Activated CD4-positive, alpha-beta T cell treated with anti-CD3 and anti-CD28 coated beads, Interleukin-2, amount 50 U/mL, for 1 hour (primary cell): ENCODE measurements at places on chromosomes 11 and 22.

GRCh38 chr11:65558930-65559509, 861 bp upstream of the LTBP3 start:
- DNase-seq: no peak

- DNase-seq: no peak
Observed at GRCh38 chr22:22452211-22452610, 56.3 kb downstream of the ZNF280B start.

DNA sequence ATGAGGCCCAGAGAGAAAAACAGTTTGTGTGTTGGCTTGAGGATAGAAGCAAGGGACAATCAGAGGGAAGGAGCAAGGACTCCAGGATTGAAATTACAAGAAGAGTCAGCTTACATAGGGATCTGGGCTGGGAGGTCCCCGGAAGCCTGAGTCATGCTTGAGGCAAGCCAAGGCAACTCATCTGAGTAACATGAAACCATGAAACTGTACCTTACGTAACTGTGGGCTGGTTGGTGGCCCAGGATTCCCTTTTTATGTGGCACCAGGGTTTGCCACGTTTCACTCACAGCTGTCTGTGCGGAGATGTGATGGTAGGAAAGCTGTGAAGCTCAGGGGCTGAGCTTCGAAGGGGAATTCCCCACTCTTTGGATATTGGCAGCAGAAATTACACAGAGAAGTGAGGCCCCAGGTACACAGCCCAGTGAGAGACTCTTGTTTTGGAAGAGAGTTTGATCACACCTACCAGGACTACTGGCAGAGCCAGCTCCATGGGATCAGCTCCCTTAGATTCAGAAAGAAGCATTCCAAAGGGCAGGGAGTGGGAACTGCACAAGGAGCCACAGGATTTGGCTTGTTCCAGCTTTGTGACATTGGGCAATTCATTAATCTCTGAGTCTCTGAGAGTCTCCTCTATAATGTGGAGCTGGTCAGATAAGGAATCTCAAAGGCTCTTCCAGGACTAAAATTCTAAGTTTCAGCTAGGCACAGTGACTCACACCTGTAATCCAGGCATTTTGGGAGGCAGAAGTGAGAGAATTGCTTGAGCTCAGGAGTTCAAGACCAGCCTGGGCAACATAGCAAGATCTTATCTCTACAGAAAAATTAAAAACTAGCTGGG, 7.8 kb downstream of the SLC5A1 start:
- peak; percentile 26 for DNase-seq

DNA sequence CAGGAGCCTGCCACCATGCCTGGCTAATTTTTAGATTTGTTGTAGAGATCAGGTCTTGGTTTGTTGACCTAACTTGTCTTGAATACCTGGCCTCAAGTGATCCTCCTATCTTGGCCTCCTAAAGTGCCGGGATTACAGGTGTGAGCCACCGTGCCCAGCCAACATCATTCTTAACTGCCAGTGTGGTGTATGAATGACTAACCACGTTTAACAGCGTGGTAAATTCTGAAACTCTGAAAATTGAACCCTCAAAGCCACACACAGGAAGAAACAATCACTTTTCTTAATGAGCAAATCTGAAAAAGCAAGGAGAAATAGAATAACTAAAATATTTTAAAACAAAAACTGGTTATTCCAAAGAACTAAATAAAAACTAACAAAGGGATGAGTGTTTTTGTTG, 7.4 kb downstream of the TMEM9B start:
- no peak for DNase-seq

GRCh38 chr11:16058671-16059070, 297.7 kb downstream of the SOX6 start:
- no peak for DNase-seq

DNA sequence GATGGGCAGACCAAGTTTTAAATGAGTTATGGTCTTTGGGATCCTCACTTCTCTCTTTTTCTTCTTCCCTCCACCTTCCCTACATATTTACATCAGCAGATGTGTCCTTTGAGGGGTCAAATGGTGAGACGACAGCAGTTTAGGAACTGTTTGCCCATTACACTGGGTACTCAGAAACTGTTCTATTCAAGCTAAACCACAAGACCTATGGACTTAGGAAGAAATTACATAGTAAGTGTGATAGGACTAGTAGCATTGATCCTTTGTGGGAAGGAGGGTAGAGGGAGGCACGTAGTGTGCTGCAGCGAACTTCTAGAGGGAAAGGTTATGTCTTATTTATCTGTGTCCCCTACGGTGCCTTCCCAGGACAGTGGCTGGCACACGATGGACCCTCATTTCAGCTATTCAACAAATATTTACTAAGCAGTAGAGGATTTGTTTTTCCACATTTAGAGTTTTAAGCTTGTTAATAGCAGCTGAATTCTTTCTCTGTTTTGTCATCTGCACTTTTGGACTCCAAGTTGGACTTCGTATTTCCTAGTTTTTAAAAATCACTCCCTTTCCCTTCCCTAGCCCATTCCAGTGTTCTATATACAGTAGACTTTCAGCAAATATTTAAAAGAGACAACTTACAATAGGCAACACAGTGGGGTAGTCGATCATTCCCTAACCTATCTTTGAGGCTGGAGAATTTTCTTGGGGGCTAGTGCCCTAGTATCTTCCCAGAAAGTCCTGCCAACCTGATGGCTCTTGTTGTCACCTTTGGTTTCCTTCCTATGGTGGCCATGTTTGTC, 13.9 kb downstream of the FZD4 start:
- no peak for DNase-seq

- no peak for DNase-seq
Observed at GRCh38 chr11:31060880-31061279, 308.7 kb downstream of the DCDC1 start.

DNA sequence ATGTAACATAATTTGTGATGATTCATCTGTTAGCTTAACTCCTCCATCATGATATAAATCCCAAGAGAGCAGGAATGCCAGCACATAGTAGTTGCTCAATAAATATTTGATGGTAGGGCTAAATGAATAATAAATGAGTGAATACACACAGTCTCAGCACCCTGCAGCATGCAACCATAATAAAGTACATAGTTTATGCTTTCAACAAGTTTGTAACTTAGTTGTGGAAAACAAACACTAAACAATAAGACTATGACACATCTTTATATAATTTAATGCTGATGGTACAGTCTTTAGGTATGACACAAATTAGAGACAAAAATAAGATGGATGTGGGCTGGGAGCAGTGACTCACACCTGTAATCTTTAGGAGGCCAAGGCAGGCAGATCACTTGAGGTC, 3.8 kb downstream of the ALKBH8 start:
- no peak for DNase-seq

DNA sequence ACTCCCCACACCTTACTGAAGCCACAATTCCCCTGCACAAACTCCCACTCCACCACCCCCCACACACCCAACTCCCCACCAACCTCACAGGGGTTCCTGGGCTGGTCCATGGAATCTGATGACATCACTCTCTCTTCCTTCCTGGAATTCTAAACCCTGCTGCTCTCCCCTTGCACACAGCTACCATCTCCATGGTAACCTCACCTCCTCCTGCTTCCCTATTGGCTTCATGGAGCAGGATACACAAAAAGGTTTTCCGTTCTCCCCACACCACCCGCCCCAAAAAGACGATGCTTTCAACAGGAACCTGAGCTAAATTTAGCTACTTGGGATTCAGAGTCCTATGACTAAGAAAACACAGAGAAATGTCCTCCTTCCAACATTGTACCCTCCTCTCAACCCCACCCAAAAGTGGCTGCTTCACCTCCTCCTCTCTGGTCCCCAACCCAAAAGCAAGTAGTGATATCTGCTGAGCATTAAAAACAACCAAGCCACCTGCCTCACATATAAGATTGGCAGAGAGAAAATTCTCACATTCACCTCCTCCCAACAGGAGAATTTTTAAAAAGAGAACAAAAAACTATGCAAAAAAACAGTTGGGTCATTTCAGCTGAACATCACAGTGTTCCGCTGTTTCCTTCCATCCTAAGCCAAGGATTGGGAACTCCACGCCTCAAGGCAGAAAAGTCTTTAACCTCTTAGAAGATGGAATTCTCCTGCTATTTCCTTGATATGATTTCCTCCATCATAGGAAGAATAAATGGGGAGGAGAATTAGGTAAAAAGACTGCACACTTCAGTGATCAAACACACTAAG, 66.9 kb downstream of the RBFOX2 start:
- DNase-seq: no peak

- DNase-seq: no peak
Observed at GRCh38 chr11:12430351-12430750, 53.0 kb downstream of the PARVA start.
